ENCODE measurements at places on chromosomes 3 and 15.

DNA sequence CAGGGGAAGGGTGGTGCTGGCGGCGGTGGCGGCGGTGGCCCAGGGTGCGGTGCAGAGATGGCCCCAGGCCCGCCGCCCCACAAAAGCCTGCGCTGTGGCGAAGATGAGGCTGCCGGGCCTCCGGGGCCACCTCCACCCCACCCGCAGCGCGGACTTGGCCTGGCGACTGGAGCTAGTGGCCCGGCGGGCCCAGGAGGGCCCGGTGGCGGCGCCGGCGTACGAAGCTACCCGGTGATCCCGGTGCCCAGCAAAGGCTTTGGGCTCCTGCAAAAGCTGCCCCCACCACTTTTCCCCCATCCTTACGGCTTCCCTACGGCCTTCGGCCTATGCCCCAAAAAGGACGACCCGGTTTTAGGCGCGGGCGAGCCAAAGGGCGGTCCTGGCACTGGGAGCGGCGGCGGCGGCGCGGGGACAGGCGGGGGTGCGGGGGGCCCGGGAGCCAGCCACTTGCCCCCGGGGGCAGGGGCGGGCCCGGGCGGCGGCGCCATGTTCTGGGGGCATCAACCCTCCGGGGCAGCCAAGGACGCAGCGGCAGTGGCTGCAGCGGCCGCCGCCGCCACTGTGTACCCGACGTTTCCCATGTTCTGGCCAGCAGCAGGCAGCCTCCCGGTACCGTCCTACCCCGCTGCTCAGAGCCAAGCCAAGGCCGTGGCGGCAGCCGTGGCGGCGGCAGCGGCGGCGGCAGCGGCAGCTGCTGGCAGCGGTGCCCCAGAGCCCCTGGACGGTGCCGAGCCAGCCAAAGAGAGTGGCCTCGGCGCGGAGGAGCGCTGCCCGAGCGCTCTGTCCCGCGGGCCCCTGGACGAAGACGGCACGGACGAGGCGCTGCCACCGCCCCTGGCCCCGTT is 1.6 kb downstream of the SKOR1 start:
- DNase-seq: no peak

DNA sequence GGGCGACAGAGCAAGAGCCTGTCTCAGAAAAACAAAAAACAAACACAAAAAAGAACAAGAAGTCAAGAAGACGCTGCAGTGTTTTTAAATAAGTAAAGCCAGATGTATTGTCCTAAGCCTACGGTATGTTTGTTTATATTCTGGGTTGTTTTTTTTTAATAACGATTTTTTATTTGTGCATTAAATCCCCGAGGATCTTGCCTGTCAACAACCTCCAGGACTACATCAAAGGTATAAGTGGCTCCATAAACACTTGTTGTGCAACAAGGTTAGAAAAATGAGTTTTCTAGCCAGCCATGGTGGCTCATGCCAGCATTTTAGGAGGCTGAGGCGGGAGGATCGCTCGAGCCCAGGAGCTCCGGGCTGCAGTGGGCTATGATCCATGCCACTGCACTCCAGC is 26.1 kb downstream of the ITGB5 start:
- DNase-seq: no peak

DNA sequence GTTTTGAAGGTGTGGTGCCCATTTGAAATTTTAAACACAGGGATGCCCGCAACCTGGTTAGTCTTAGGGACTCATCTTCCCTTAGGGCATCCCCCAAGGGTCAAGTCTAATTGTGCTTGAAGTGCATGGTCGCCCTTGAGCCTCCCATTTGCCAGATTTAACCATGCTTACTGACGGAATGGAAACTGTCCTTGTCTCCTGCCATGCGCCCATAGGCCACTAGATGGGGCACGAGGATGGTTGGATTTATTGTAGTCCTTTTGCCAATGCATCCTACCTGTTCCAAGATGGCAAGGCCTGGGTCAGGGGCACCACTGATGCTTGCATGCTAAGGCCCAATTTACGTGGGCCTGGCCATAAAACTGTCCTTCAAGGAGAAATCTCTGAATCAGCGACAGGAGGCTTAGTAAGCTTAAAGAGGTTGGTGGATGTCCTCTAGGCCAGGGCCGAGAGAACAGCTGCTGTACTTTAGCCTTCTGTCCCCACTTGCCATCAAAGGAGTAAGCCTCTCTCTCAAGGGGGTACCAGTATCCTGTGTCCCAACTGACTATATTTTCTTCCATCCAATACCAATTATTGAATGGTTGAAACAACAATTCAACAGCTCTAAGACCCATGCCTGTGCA is 355.4 kb downstream of the OTOL1 start:
- DNase-seq: no peak

DNA sequence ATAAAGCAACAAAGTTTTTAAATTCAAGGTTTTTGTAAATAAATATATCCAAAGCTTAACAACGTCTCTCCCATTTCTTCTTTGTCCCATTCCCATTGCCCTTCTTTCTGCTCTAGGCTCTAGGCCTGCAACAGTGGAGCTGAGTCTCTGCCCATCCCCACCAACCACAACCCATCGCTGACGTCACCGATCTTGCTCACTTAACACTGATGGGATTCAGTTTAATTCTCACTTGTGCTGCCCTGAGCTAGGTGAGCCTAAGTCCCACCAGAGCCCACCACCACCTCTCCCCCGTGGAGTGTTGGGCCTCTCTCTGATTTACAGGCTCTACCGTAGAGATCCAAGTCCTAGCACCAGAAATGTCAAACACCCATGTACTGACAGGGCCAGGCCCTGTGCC is 61.3 kb upstream of the RAB6B start:
- no peak for DNase-seq

DNA sequence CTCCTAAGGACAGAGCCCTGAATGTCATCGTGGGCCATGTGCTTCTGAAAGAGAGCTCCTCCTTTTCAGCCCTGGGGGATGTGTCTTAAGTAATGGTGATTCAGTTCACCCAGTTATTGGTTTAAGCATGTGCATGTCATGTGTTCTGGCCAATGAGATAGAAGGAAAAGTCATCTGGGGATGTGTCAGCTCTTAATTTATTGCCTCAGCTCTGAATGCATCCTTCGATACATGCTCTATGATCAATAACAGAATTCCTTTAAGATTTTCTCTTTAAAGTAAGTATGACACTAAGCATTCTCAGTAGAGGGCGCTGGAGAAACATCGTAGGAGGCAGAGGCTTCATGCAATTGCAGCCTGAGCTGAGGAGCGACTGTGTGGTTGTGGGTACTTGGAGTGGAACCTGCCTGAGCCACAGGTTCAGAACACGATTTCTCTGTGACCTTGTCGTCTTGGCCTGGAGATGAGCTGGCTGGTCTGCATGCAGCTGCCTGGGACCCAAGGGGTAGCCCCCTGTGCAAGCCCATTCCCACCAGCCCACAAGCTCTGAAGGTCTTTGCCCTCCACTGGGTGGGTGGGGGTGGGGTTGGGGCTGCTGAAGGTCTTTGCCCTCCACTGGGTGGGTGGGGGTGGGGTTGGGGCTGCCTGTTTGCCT is 69.5 kb downstream of the C3orf38 start:
- DNase-seq: no peak
